Suprapubic skin (tissue), 4 donors: ENCODE measurements at places on chromosomes 16 and 17. TPM values are rescaled to one million over a fixed set of nuclear protein-coding genes. Genes with fewer than 3 reads are reported as not detected.
A peak's percentile ranks its signal among the peaks of the same experiment; 100 is the strongest.

The FNDC8 gene
- total RNA-seq, result not detected

The UBE2O gene
- 33.8 TPM for total RNA-seq

DNA sequence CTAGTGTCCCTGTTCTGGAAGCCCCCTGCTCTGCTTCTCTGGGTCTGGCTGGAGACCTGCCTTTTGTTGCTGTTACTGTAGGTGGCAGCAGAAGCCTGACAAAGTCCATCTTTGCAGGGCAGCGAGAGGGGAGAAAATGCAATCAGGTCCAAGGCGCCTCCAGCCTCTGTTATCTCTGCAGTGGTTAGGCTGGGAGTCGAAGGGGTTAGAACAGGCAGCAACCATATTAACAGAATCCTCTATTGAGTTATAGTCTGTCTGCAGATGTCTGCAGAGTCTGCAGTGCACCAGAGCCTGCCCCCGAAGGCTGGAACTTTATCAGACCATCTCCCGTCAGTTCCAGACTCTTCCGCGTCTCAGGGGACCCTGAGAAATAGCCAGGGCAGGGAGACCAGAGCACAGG, 404.9 kb upstream of the EEF2KMT start:
- no peak for DNase-seq

- DNase-seq, result peak; percentile 40
Measured at GRCh38 chr16:88013766-88014251, 62.6 kb downstream of the BANP start.

GRCh38 chr16:57066625-57067024, 25.8 kb upstream of the CPNE2 start:
- no peak for DNase-seq

DNA sequence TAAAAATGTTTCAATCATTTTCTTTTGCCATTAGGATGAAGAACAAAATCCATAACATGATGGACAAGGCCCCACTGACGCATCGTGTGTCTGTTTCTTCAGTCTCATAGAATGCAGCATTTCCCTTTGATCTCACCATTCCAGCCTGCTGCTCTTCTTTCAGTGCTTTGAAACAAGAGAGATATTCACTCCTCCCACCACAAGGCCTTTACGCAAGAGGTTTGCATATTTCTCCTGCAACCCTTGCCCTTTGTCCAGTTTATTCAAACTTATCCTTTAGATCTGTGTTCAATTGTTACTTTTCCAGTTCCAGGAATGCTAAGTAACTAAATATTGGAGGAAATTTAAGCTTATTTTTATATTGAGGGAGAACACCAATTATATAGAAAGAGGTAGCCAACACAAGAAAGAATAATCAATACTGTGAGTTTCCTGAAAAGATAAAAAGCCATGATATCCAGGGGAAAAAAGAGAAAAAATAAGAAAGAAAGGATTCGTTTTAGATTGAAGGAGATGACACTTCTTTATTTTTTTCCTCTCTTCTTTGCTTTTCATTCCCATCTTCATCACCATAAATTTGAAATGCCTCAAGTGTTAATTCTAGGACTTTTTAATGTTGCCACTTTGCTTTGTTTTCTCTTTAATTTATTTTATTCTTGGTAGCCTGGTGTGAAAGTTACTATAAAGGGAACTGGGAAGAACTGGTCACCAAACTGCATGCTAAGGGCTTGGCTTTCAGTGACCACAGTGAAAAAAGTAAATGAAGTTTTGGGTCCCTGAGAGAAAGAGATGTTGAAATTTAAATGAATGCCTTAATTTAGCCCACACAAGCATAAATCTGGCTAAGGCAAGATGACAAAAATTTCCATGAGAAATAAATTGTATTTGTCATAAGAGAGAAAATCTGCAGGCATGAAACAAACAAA, 102.1 kb downstream of the KIF2B start:
- DNase-seq, result no peak
